ENCODE measurements at places on chromosomes 16 and 17.

DNA sequence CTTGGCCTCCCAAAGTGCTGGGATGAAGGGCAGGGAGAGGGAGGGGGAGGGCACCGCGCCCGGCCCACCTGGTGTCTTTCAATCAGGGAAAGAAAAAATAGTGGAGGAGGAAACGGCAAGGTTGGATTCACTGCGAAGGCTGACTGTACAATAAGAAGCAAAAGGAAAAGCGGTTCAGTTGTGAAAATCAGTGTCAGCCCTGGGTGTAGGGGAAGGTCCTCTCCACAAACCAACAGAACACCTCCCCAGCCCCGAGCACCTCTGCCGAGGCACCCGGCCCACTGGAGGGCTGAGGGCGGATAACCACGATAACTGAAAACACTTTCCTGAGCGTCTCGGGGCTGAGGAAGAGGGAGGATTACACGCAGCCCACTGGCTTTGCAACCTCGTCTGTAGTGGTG lies 1.4 kb upstream of the SPG7 start:
- no peak for DNase-seq

GRCh38 chr17:45332989-45333701 lies 16.3 kb upstream of the MAP3K14 start:
- no peak for DNase-seq

GRCh38 chr17:27526604-27527002 lies 70.4 kb downstream of the KSR1 start:
- DNase-seq, result peak; percentile 39

DNA sequence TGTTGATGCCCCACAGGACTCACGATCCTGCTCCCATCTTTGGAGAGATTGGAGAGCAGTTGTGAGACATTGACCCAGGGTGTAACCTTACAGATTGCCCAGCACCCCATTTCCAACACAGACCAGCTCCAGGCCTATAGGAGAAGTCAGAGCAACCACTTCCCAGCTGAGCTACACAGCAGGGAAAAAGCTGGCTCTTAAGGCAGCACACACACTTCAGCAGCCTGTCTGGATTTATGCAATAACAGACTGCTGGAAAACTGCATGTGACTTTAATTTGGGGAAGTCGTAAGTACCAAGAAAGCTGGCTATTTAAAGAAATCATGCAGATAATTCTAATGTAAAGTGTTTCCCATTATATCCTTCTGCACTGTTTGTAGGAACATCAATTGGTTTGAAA lies 30.8 kb downstream of the NOG start:
- DNase-seq, result no peak

DNA sequence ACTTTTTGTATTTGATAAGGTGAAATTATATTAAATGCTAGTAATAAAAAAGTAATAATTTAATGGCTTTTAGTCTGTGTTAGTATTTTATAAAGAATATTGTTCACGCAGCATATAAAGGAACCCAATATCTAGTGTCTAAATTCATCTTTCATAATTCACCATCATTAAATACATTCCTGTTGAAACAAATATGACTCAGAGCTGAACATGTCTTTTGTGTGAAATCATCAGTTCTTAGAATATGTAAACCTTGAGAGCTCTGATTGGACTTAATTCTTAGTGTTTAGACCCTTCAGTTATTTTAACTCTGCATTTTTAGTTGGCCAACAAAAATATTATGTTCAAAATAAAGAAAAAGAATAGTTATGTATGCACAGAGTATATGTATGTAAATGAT lies 71.8 kb downstream of the ABHD15 start:
- DNase-seq, result no peak

DNA sequence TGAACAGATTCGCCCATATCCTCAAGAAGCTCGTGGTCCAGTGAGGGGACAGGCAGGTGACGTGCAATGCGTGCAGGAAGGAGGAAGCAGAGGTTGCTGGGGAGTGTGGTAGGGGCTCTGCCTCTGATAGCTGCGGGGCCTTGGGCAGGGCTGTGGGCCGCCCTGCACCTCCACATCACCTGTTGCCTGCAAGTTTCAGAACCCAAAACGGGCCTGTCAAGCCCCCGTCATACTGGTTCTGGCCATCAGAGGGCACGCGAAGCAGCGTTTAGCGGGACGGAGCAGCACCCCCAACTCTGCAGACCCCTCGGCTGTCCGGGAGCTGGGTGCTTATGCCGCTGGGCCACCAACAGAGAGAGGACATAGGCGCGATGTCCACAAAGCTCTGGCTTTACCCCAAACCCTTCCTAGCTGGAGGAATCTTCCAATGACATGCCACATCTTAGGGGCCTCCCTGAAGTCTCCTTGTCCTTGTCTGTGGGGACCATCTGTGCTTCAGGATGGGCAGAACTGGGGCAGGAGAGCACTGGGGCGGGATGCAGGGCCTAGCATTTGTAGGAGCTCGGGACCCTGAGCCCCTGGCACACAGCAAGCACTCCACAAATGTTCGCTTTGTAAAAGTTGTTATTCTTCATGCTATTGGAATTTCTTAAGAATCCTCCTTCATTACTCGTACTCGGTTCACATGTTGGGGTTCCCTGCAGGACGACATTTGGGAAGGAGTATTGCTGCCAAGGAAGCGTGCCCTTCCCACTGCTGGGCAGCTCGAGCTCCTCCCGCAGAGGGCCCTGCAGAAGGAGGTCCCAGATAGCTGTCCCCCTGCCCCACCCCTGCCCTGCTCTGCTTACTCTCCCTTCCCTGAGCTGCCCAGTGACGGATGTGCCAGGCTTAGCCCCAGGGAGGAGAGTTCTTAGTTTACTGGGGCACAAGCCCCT lies 64.3 kb downstream of the CNGB1 start:
- no peak for DNase-seq

GRCh38 chr16:82544378-82545160 lies 82.2 kb upstream of the CDH13 start:
- no peak for DNase-seq

- no peak for DNase-seq
Measured at GRCh38 chr17:44266402-44267164, 1.4 kb downstream of the SLC4A1 start.

DNA sequence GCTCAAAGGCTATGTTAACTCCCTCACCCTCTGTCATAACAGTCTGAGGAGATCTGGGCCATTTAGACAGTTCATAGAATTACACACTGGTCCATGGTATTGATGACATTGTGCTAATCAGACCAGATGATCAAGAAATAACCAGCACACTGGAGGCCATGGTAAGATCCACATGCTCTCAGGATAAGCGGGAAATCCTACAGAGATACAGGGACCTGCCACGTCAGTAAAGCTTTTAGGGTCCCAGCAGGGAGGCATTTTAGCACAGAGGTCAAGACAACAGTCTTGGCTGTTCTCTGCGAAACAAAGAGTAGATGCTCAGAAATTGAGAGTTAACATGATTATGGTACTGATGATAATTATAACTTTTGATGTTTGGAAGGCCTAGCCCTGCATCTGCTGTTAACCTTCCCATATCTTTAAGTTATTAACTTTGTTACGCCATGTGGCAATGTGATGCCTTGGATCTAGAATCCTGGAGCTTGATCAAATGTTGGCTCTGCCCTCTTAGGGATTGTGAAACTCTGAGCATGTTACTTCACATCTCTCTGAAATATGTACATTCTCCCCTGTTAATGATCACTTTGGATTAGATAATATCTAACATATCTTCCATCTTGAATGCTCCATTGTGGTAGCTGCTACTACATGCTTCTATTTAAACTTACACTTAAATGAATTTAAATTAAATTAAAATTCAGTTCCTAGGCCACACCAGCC lies 172.0 kb upstream of the SOX9 start:
- DNase-seq, result no peak

- DNase-seq, result no peak
Measured at GRCh38 chr17:76531486-76532038, 5.9 kb downstream of the CYGB start.

GRCh38 chr16:88753602-88754001 lies 31.4 kb downstream of the PIEZO1 start:
- no peak for DNase-seq

DNA sequence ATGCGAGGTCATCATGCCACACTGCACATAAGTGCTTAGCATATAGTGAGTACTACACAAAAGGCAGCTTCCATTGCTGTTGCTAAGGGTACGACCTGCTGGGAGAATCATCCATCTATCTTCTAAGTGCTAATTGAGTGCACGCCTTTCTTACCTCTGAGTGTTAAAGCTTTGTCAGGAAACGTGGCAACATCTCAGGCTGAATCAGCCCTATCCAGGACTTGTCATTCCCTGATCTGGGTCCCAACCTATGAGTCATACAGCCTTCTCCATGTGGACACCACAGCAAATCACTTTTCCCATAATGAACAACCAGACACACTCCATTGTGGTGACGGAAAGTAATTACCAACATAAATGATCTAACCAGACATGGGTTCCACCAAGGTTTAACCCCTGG lies 201.1 kb upstream of the MAF start:
- no peak for DNase-seq

GRCh38 chr17:661509-661908 lies 53.1 kb downstream of the VPS53 start:
- no peak for DNase-seq

- DNase-seq, result no peak
Measured at GRCh38 chr17:290626-291025, 62.0 kb downstream of the RPH3AL start.

- no peak for DNase-seq
Measured at GRCh38 chr17:81453076-81453475, 57.8 kb downstream of the BAHCC1 start.

DNA sequence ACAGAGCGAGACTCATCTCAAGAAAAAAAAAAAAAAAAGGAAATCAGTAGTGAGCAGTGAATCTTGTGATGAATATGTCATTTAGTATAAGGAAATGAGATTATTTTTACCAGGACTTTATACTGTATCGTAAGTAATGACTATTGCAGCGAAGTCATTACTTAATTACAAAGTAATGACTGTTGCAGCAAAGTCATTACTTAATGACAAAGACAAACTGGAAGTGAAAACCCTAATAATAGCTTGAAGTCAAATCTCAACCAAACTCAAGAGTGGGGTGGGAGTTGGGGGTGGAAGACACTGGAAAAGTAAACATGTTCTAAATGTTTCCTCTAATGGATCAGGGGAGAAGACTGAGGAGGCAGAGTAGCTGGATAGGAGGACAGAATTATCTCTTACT lies 76.5 kb downstream of the ARHGAP44 start:
- no peak for DNase-seq

DNA sequence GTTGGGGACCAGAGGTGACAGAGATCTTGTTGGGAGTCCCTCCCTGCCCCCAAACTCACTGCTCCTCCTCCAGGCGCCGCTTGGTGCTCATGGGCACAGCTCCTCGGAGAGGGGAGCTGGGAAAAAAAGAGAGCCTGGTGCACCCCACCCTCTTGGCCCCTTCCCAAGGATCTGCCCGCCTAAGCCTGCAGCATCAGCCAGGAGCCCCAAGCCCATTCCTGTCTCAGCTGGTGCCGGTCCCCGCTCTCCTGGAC lies 400 bp downstream of the HCFC1R1 start:
- no peak for DNase-seq

DNA sequence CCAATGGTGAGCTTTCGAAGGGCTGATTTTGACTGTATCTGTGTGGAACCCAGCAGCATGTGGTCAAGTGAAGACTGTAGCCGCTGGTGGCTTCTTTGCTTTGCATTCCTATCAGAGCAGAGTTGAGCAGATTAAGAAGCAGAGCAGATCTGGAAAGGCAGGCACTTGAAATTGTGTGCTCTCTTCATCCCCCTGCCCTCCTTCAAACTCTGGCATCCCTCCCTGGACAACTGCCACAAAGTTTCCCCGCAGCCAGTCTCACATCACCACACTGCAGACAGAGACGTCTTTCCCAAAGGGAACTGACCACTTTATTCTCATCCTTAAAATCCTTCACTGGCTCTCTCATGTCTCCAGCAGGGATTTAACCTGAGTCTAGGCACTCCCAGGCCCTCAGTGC lies 237.1 kb upstream of the DYNLRB2 start:
- DNase-seq, result no peak

DNA sequence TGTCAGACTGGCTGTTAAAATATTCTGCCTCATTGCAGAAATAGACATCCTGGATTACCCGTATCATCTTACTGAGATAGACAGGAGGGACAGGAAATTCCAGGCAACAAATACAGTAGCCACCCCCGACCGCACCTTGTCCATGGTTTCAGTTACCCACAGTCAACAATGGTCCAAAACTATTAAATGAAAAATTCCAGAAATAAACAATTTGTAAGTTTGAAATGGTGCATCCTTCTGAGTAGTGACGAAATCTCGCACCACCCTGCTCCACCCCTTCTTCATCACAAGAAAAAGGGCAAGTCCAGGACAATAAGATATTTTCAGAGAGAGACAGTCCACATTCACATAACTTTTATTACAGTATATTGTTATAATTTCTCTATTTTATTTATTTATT lies 23.6 kb upstream of the PRSS54 start:
- no peak for DNase-seq

DNA sequence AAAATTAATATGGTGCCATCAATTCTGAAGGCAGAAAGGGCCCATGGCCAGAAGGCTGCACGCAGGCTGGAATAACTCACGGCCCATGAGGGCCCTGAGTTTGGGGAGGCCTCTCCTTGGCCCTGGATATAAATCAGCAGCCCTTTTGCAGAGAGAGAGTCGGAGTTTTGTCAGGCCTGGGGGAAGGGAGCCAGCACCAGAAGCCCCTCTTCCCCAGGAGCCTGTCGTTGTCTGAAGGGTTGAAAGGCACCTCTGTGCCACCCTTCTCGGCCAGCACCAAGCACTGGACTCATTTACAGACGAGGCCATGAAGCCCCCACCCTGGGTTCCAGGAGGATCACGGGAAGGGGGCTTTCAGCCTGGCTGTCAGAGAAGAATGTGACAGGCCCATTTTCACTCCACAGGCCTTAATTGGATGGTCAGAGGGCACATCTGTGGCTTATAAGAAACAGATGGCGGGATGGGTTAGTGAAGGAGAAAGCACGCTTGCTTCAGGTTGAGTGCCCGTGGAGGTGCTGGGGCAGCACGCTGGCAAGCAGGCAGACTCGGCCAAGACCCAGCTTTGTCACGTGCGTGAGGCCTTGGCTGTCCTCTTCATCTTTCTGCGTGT lies 140.6 kb downstream of the CLEC16A start:
- DNase-seq, result no peak

- no peak for DNase-seq
Measured at GRCh38 chr17:48593126-48593829, at the start of gene HOXB5. TSS of gene HOXB5 (minus strand) at chr17:48593779. CDS start at chr17:48593682, 97 bp downstream.

DNA sequence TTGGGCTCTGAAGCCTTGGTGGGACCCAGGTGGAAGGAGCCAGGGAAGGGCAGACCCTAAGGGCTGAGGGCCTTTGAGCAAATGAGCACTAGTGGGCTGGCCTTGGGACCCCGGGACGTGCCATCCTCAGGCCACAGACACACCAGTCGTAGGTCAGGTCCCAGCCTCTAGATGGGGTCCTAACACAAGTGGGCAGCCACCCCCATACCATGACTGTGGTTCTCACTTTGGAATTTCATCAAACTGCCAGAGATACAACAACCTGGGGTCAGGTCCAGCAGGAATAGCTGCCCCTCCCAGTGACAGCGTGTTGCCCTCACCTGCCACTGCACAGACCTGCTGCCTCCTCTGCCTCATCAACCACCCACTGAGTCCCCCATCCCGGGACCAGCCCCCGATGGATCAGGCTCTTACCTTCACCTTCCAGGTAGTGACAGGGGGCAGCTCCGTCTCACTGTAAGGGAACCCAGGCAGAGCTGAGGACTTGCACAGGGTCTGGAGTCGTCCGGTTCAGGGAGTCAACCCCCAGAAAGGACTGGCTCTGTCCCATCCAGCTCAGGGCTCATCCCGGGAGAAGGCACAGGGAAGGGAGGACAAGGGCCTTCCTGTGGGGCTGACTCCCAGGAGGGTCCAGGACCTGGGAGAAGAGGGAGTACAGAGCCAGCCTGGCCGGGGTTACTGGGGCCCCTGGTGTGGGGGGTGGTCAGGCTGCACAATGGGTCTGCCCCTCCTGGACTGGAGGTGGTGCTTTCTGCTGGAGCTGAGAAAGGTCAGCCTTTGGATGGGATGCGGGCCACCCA lies 40.0 kb downstream of the LGALS9 start:
- DNase-seq, result no peak

GRCh38 chr16:89873109-89873971 lies at the start of gene TCF25:
TSS of gene TCF25 (plus strand) at chr16:89873592. CDS start at chr16:89873668, 76 bp downstream.
- peak; percentile 93 for DNase-seq

Data from psoas muscle (tissue), 8 donors.